Dorsolateral prefrontal cortex (tissue), 122 donors: ENCODE measurements at places on chromosomes 6 and 20.

DNA sequence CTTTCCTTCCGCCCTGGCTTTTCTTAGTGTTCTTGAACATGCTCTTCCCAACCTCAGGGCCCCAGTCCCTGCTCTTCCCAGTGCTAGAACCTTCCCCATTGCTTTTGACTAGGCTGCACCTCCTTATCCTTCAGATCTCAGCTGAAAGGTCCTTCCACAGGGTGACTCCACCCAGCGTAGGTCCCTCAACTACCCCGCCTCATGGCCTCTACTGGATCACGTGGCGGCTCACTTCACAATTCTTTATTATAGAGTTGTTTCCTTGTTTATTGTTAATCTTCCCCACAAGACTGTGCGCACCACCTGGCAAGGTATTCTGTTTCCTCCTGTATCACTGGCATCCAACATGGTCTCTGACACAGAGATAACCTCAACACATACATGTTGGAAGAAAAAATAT is 31.2 kb downstream of the TTLL9 start:
- no peak for DNase-seq

DNA sequence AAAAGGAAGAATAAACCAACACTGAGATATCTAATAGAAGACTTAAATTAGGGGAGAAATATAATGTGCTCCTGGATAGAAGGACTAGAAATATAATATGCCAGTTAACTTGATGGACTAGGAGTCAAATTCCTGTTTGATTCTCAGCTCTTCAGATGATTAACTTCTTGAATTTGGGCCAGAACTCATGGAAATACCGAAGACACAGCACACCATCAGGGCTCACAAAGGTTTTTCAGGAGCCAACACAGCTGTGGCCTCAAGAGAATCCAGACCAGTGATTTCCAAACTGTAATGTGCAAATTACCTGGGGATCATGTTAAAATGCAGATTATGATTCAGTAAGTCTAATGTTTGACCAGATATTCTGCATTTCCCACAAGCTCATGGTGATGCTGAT is 33.8 kb upstream of the LRRC1 start:
- DNase-seq = no peak

GRCh38 chr20:13401596-13401995 is 180.5 kb downstream of the ISM1 start:
- DNase-seq = no peak

DNA sequence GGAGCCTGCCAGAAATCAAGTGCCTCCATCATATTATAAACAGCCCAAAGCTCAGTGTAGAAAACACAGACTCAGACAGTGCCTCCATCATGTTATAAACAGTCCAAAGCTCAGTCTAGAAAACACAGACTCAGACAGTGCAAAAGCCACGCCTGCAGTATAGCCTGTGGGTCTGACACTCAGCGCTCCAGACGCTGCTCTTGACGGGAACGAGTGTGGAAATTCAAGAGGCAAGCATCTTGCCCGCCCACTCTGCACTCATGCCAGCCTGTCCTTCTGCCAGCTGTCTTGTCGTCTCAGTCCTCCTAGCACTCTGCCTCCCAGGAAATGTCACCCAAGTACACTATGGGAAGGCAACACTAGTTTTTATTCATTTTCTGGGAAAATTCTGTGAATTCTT is 274.2 kb upstream of the CDH4 start:
- DNase-seq = no peak

DNA sequence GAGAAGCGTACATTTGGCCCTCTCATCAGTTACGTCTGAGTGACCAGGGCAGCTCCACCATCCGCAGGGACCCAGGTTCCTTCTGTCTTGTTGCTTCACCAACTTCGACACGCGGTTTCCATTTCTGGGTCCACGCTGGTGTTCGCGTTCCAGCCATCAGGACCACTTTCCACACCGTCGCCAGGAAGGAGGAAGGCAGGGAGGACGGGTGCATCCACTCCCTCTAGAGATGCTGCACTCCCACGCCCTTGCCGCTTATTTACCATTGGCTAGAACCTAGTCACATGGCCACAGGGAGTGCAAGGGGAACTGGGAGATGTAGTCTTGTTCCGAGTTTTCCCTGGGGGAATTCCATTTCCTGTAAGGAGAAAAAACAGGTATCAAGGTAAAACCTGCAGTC is 33.2 kb upstream of the SNX9 start:
- no peak for DNase-seq

GRCh38 chr6:45461486-45461885 is 83.8 kb upstream of the SUPT3H start:
- DNase-seq = no peak

DNA sequence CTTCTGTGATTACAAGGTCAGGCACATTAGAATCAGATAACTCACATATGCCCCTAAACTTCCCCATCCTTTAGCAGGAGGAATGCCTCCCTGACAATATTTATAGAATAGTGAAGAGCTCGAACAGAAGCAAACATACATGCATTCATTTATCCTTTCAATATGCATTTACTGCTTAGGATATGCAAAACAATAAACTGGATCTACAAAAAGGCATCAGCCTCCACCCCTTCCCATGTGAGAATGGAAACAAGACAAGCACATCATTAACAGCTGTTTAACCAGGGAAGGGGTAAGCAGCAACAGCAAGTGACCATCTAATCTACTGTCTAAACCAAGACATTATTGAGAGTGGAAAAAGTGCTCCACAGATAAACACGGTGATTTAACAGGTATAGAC is 107.6 kb downstream of the MBOAT1 start:
- DNase-seq = no peak

DNA sequence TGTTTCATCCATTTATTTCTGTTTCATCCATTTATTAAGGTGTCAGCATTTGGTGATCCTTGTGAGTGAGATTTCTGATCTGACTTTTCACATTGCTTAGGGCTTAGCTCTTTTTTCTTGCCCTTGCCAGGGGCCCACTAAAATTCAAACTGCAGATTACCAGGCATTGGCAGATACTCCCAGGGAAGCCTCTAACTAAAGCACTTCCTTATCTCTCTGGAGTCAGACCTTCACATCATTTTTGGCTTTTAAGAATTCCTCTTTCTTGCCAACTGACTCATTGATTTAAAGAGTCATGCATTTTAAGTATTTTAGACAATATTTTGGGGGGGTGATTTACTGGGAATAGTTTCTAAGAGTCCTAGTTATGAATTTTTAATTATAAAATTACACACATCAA is 2.6 kb upstream of the WFDC8 start:
- no peak for DNase-seq

DNA sequence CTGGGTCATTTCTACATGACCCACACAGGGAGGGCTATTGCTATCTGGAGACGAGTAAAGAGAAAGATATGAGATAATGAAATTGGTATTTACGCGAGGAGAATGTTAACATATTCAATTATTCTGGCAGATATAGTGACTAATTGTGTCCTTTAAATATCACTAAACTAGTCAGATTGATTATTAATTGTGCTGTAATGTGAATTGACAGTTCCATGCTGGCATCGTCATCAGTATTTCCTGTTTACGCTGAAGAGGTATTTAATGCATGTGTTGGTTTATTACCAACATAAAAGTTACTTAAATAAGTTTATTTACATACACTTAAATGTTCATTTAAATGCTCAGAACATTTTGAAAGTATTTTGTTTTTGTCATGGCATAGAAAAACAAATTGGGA is 35.7 kb upstream of the OGFRL1 start:
- no peak for DNase-seq

DNA sequence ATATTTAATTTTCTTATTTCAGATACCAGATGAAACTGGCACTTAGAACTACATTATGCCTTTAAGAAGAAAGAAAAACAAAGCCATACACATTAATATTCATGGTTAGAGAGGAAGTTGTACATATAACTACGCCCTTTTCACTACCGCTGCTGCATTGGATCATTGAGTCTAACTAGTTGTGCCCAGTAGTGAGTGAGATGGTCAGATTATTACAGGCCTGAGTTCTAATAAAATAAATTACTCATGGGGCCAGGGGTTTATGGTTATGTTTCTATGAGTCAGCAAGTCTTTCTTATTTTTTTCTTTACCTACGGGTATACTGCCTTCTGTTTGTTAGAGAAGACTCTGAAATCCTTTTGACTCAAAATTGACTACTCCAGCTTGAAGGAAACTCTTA is 11.5 kb downstream of the RIOK1 start:
- no peak for DNase-seq

- no peak for DNase-seq
These were observed 64.9 kb downstream of the TNFAIP3 start for GRCh38 chr6:137931849-137932465.

GRCh38 chr6:128327890-128328289 is 192.5 kb downstream of the PTPRK start:
- DNase-seq = no peak

GRCh38 chr6:52675372-52675771 is 4.5 kb downstream of the TMEM14A start:
- no peak for DNase-seq

DNA sequence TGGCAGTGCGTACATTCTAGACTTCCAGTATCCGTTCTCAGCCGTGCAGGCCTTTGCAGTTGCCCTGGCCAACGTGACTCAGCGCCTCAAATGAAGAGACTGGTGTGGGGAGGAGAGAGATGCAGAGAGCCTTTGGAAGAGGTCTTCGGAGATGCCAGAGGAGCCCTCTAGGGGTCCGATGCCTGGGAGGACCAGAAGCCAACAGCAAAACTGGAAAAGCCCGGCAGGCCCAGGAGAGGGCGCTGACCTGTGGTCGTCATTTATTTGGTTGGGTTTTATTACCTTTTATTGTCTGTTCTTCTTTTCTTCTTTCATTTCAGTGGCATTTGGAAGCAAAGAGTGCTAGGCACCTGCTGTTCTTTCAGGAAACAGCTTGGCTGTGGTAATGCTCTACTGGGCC is 53.3 kb upstream of the TMEM181 start:
- DNase-seq = no peak

DNA sequence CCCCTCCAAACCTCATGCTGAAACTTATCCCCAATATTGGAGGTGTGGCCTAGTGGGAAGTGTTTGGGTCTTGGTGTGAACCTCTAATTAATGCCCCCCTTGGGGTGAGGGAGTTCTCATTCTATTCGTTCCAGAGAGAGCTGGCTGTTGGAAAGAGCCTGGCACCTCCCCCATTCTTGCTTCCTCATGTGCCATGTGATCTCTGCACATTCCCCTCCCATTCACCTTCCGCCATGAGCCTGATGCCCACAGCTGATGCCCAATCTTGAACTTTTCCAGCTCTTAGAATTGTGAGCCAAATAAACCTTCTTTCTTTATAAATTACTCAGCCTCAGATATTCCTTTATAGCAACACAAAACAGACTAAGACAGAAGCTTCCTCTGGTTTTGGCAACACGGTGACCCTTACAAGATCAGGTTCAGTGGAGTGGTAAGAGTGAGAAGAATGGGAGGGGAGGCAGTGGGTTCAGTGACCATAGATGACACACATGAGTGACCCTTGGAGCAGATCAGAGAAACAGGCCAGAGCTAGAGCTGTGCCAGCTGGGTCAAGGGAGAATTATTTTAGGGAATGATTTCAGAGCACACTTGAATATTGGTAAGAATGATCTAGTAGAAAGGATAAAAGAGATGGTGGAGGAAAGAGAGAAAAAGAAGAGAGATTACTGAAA is 176.4 kb downstream of the LY86 start:
- DNase-seq = no peak

DNA sequence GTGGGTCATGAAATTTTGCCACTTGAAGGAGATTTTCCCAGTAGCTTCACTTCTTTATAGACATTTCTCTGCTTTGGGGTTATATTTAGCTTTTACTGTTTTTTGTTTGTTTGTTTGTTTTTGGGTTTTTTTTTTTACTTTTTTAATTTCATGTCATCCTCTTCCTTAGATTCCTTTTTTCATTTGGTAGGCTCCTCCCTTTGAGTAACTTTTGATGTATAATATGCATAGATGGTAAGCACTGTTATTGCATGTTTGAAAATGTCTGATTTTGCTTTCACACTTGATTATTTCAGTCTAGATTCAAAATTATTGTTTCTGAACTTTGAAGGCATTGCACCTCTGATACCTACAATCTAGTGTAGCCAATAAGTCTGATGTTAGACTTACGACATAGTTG is 37.6 kb downstream of the PLEKHG1 start:
- DNase-seq = no peak

DNA sequence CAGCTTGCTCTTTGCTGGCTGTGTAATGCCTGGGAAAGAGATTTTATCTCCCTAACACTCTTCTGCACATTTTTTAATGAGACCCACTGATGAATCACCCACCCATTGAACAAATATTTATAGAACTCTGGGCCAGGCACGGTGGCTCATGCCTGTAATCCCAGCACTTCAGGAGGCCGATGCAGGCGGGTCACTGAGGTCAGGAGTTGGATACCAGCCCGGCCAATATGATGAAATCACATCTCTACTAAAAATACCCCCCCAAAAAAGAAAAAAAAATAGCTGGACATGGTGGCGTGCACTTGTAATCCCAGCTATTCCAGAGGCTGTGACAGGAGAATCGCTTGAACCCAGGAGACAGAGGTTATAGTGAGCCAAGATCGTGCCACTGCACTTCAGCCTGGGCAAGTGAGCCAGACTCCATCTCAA is 82.1 kb upstream of the SIRPA start:
- DNase-seq = no peak

DNA sequence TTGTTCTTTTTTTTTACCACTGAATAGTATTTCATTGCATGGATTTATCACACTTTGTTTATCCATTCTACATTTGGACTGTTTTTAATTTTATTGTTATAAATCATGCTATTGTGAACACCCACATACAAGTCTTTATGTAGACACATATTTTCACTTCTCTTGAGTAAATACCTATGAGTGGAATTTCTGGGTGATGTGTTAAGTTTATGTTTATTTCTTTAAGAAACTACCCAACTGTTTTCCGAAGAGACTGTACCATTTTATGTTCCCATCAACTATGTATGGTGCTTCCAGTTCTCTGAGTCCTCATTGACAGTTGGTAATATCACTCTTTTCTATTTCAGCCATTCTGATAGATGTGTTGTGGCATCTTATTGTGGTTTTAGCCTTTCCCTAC is 54.0 kb downstream of the RIN2 start:
- DNase-seq = no peak

- no peak for DNase-seq
These were observed 61.2 kb downstream of the VAPB start for GRCh38 chr20:58450254-58450653.

DNA sequence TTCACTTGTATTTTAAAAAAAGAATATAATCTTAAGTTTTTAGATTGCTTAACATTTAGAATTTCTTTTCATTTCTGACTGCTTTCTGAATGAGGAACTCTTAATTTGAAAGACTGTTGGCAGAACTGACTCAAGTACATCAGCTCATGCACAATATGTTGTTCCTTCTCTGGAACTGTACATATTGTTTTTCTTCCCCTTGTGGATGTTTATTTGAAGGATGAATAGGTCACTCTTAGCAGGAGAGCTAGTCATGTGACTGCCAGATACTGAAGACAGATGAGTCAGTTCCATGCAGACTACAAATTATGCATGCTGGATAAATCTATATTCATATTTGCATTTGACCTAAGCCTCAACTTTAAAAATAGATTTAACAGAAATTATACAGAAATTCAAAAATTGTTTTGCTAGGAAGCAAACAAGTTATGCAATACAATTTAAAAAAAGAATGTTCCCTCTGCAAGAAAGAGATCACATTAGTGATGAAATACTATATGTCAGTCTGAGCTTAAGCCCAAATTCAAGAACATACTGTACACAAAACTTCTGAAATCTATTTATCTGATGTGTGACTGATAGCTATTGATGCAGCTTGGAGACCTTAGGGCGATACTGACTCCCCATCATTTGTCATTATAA is 1274.9 kb upstream of the GJE1 start:
- DNase-seq = no peak
